ENCODE measurements at places on chromosomes 4 and X.

DNA sequence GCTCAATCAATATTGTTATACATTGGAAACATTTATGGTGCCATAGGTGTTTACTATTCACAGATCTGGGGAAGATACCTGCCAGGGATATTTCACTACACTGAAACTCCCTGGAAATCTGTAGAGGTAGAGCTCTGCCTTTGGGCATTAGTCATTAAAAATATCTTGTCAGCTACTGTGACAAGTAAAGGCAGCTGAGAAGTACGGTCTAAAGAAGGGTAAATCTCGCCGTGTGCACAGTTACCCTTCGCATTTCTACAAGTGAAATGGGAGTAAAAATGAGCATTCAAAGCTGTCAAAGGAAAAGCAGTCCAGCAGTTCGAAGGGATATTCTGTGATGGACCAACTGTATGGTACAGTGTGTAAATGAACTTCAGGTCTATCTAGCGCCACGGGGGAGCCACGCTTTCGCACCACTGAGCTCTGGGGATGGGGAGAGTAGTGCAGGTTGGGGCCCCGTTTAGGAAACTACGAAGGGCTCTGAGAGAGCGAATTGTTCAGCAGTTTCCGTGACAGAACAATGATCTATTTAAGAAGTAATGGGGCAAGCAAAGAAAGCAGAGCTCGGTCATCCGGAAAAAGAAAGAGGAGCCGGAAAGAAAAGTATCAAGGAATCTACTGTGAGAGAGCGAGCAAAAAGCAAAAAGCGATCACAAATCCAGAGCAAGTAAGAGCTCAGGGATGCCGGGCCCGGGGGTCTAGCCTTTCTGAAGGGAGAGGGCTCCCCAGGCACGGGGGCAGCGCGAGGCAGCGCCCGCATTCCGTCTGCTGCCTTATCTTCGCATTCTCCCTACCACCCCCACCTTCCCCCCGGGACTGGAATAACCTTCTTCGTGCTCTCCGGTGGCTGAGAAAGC, 646 bp downstream of the TIGD4 start:
- DNase-seq: peak; percentile 29

DNA sequence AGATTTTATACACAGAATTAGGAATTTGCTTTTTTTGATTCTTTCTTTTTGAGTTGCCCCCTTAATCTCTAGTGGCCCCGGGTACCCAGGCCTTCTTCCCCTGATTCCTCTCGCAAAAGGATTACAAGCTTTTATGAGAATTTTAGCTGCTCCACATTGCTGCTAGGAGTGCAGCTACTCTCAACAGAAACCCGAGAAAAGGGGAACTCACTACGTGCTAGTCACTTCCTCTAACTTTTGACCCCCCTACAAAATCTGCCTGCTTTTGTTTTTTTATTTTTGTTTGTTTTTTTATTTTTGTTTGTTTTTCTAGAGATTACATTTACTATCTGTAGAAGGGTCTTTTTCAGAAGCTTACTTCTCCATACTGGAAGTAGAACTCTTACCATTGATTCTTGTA, 64.1 kb downstream of the ZNF81 start:
- no peak for DNase-seq

DNA sequence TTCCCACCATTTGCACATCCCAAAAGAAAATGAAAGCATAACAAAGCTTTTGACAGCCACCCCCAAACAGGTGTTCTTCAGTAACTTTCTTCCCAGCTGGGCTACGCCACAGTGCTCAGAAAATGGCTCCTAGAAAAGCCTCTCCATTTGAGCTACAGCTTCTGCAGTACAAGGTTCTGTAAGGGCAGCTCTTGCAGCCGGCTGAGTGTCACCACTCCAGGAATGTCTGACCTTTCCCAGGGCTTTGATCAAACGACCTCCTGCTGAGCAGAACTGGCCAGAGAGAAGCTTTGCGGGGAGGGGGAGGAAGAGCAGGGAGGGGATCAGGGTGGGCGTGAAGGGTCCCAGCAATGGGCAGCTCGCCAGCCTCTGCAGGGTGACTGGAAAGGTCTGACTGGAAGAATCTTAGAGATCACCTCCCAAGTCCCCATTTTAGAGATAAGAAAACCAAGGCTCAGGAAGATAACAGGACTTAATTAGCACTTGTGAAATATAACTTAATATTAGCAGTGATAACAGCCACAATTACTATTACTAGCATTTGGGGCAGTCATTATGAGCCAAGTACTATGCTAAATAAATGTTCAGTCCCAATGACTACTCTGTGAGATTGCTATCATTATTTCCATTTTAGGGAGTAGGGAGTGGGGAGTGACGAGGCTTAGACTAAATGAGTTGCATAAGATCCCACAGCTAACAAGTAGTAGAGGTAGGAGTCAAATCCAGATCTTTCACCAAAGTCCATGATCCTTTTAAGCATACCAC, 51.1 kb downstream of the LEF1 start:
- DNase-seq: no peak

DNA sequence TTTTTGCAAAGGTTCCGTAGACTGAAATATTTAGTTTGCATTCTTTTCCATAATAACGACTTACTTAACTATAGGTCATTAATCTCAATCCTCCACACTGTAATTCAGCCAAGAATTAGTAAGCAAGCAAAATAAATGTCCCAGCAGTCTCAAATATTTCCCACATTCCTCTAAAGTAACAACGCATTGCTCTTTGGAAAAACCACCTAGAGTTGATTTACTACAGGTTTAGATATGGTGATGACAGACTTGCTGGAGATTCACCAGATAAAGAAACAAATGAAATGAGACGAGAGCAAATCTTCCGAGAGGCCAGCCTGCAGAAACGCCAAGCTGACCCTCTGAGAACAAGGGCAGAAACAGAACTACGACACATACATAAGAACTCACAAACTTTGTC, 28.9 kb downstream of the TENM3 start:
- DNase-seq: no peak

- DNase-seq: no peak
Measured at GRCh38 chr4:8340781-8341241, 71.3 kb downstream of the HTRA3 start.

DNA sequence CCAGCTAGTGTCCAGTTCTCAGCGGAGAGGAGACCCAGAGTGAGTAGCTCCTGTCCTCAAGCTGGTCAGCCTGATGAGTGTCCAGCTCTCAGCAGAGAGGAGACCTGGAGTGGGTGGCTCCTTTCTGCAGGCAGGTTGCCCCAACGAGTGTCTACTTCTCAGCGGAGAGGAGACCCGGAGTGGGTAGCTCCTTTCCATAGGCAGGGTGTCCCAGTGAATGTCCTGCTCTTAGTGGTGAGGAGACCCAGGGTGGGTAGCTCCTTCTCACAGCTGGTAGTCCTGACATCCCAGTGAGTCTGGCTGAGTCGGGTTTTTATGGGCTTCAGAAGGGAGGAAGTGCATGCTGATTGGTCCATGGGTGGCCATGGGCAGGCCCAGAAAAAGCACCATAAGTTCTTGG, 55.7 kb upstream of the NUDT6 start:
- no peak for DNase-seq

- peak; percentile 49 for DNase-seq
Measured at GRCh38 chr4:71186566-71187403, 152.0 kb upstream of the SLC4A4 start.

Data from neural crest cell (in vitro differentiated cells).